ENCODE measurements at places on chromosomes 3 and 15.

- DNase-seq, result no peak
Observed at GRCh38 chr3:138691351-138691750, 82.8 kb downstream of the FAIM start.

DNA sequence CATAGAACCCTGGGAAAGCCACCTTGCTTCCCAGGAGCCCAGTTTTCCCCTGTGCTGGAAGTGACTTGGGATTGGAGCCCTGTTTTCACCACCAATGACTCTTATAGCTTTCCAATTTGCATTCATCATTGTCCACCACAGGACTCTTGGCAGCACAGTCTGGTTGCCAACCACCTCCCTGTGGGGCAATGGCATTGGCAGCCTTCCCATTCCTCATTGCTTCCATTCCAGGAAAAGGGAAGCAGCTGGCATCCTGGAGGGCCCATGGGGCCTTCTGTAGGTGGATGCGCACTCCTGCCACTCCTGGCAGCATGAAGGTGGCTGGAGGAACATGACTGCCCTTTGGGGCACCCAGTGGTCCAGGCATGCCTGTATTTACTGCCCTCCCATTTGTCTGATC, 57.7 kb downstream of the FEM1B start:
- DNase-seq, result no peak

DNA sequence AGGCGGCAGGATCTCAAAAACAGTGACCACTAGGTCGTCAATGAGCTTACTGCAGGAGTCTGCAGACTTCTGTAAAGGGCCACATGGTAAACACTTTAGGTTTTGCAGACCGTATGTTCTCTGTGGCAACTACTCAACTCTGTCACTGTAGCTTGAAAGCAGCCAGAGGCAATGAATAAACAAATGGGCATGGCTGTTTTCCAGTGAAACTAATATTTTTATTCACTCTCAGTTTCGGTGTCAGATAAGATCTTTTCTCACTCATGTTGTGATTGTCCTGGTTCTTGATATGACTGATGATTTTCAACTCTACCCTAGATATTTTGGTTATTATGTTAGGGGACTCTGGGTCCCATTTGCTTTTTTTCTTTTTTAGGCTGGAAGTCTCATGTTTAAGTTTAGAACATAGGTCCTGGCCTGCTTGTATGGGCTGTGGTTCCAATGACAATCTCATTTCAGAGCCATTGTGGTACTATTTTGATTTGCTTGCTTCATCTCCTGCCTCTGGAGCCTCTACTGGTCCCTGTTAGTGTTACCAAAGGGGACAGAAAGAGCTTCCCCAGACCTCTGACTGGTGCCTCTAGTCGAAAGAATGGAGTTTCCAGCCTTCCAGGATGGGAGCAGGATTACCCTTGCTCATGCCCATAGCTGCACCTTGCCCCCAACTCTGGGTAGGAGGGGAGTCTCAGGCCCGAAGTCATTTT, 222.0 kb downstream of the STT3B start:
- DNase-seq, result no peak

GRCh38 chr15:88341006-88341405, 84.5 kb upstream of the NTRK3 start:
- no peak for DNase-seq

- no peak for DNase-seq
Observed at GRCh38 chr15:40244961-40245523, 6.2 kb downstream of the PAK6 start.

DNA sequence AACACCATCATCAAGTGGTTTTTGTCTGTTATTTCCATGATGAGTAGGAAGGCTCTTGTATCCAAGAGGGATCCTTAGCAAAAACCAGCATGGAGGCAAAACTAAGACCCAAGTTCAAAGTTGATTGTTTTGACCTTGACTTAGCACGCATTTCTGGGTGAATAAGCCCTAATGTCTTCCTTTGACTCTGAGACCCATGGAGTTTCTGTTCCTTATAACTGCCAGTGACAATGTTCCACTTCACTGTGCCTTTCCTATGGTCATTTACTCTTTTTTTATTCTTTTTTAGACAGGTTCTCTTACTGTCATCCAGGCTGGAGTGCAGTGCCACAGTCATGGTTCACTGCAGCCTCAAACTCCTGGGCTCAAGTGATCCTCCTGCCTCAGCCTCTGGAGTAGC, 118.2 kb upstream of the MRPL3 start:
- no peak for DNase-seq

DNA sequence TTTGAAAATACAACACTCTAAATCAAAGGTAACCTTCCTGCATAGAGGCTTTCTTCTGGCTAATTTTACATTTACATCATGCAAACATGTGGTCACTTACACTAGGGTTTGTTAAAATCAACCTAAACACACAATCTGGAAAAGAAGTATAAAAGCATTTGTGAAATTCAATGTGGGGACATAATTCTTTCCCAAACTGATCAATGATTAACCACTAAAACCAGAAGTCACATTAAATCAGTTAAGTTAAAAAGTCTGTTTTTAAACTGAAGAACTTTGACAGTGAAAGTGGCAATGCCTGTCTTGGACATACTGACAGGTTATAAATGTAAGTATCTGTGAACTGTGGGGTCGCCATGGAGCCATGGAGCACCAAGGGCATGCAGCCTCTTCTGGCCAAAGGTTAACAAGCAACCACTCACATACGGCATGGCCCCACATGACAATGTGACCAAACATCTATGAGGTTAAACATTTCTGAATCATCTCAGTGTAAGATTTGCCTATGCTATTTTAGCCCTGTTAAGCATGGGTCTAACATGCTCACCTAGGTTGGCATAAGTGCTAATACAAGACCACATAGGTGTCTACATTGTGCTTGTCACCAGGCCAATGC, 278.2 kb downstream of the CTNNB1 start:
- DNase-seq, result no peak

GRCh38 chr3:71514621-71515020, 68.9 kb downstream of the FOXP1 start:
- DNase-seq, result no peak

DNA sequence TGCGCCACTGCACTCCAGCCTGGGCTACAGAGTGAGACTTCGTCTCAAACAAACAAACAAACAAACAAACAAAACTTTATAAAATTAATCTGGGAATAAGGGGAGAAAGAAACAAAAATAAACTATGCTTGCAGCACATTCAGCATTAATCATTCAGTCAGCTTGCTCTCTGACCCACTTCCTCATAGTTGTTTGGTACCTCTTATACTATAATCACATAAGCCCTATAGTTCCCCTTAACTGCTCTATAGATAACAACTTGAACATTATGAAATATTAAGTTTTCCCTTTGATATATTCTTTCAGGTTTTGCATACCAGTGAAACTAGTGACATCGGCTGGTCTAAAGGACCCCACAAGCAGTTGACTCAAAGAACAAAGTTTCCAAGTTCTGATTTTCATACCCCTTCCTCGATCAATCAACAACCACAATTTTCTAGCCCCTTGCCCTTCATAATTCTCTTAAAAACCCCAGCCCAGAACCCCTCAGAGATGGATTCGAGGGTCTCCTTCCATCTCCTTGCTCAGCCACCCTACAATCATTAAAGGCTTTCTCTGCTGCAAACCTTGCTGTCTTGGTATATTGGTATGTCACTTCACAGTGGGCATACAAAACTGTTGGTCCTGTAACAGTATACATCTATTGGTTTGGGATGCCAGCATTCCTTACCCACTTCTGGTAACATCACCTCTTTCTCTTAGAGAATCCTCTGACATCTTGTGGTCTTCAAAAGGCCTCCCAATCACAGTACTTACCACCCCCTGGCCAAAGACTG, 26.4 kb downstream of the BCL2L10 start:
- no peak for DNase-seq

DNA sequence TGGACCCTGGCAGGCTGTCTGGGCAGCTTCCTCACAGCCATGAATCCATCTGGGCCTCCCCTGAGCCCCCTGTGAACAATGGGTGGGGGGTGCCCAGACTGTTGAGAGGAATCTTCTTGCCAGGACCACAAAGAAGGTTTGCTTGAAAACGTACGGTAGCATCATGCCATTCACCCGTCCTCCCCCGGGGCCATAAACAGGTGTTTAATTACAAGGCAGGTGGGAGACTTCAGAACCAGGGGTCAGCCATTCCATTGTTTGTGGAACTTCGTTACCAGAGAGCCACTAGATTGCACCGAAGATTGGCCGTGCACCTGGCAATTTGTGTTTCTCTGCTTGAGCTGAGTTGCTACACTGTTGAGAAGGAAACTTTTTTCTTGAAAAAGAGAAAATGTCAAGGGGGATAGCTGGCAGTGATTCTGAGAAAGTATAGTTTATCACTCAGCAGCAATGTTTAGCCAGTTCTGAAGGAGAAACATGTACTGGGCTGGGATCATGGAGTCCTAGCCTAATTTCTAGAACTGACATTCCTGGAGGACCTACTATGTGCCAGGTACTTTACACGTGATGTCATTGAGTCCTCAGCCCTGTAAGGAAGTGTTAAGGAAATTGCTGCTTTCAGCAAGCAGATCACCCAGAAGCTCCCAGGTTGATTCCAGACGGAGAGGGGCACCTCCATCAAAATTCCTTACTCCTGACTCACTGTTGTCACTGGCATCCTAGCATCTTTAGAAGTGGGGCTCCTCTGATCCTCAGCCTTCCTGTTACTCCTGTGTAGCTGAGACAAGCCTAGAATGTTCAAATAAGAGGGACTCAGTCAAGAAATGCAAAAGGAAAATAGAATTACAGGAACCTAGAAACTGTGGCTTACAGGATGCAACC, 103.8 kb upstream of the UBE2E1 start:
- peak; percentile 62 for DNase-seq

GRCh38 chr15:78619022-78619950, 1.5 kb downstream of the CHRNA3 start:
- DNase-seq, result no peak

- DNase-seq, result no peak
Observed at GRCh38 chr3:50263478-50264382, 5.2 kb upstream of the SEMA3B start.

DNA sequence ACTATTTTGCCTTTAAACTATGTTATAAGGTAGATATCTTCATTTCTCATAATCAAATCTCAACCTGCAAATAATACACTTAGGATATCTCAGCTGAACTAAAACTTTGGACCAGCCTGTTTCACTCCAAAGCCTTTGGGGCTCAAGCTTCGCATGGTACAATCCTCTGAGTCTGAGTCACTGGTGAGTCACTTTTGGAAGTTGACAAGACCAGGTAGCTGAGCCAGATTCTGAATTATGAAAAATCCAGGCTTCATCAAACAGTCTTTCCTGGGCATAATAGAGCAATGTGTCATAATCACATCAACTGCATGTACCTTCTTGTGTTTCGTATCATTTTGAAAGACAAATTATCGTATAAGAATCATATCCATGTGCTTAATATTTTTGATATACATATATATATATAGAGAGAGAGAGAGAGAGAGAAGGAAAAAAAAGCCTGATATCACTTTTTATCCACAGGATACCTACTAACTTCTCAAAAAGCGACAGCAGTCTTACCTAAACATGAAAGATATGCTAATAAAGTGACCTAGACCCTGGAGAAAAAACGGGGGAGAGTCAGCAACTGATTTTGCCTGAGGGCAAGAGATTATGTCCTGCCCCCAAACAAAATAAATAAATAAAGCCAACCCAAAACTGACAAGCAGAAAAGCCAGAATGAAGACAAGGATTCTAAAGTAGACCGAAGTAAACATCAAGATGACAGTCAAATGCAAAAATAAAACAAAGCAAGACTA, 263.9 kb upstream of the TGFBR2 start:
- no peak for DNase-seq

Data from renal pelvis (tissue), 12 donors.